Fibroblast of the conjunctiva (primary cell): ENCODE measurements at places on chromosomes 1 and 21.

DNA sequence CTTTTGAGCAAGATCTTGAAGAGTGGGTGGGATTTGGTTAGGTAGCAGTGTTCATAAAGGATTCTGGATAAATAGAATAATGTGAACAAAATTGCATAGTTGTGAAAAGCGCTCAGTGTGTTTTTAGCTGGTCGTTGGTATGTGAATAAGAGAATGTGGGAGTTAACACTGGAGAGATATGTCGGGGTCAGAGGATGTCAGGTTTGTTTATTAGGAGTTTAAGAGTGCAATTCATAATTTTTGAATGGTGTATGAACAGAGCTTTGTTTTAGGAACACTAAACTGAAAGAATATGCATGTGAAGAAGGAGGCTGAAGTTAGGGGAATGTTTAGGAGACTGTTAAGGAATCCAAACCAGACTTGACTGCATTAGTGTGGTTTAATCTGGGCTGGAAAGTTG is 9.4 kb downstream of the USP16 start:
- DNase-seq, result no peak

- DNase-seq, result no peak
Measured at GRCh38 chr1:229693129-229693900, 67.3 kb downstream of the URB2 start.

GRCh38 chr1:9691108-9691445 is 39.5 kb downstream of the PIK3CD start:
- no peak for DNase-seq

DNA sequence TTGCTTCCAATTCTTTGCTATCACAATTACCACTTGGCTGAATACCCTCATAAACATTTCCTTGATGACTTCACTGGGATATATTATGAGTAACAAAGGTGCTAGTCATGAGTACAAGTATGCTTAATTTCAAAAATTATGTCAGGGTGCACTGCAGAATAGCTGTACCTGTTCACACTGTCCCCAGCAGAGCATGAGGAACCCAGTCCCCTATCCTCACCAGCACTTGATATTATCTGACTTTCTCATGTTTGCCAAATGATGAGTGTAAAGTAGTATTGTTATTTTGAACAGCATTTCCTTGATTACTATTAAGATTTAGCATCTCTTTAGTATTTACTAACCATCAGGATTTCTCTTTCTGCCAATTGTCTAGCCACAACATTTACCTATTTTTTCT is 33.5 kb upstream of the TNFSF4 start:
- DNase-seq, result no peak

GRCh38 chr1:16080422-16081150 is 7.1 kb upstream of the FAM131C start:
- no peak for DNase-seq

- DNase-seq, result no peak
Measured at GRCh38 chr1:64470665-64471217, 812 bp downstream of the CACHD1 start.

- no peak for DNase-seq
Measured at GRCh38 chr1:73662526-73662925, 535.5 kb downstream of the LRRIQ3 start.

DNA sequence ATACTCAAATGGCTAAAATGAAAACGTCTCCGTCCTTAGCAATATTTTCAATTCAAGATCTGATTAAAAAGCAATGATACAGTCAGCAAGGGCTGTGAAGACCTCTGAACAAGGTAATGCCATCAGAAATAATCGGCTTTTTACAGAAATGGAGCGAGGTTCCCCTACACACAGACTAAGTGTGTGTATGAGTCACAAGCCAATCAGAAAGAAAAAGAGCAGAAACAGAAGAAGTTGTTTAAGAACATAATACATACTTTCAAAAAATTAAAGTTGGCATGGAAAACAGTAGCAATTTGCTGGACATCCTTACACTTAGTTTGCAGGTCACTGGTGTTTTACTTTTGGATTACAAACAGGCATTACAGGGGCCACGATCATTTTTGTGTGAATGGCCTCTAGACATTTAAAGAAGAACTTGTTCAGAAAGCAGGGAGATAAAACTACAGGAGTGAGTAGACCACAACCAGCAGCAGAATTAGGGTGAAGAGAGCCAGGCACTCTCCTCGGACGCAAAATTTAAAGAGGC is 350.0 kb upstream of the RUNX1 start:
- no peak for DNase-seq

DNA sequence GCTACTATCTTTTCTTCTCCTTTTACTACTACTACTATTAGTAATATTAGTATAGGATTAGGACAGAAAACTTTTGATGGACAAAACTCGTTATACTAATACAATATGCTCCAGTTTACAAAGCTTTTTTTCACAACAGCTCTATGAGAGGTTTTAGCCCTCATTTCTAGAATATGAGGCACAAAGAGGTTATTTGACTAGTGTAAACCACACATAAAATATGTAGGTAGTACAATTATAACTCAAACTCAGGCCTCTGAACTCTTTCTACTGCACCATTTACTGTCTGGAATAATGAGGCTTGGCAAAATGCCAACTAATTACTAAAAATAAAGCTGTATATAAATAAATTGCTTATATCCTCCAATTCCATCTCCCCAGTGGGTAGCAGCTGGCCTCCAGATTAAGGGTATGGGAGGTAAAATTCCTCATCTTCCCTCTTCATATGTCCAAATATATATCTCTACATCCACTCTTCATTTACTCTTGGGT is 99.9 kb downstream of the LYST start:
- DNase-seq, result no peak
